ENCODE measurements at places on chromosomes 3 and 15. TPM values are rescaled to one million over a fixed set of nuclear protein-coding genes. Genes with fewer than 3 reads are reported as not detected.

ANKRD34C gene
- not detected for total RNA-seq

CCDC54 gene
- total RNA-seq, result not detected

TRANK1 gene
- total RNA-seq, result 7.1 TPM

DAZL gene
- total RNA-seq, result 5.3 TPM

INKA1 gene
- total RNA-seq, result 4.0 TPM

NLGN1 gene
- total RNA-seq, result 9.6 TPM

MST1R gene
- 3.7 TPM for total RNA-seq

ADIPOQ gene
- total RNA-seq, result not detected

ANKUB1 gene
- total RNA-seq, result not detected

ERICH6 gene
- total RNA-seq, result not detected

LRRIQ4 gene
- total RNA-seq, result not detected

COL6A5 gene
- 0.03 TPM for total RNA-seq

PFN2 gene
- 200 TPM for total RNA-seq

- DNase-seq, result no peak
Measured at GRCh38 chr3:75610773-75611172, 53.4 kb upstream of the FRG2C start.

- DNase-seq, result no peak
Measured at GRCh38 chr3:60046210-60046609, 996.4 kb upstream of the CFAP20DC start.

DNA sequence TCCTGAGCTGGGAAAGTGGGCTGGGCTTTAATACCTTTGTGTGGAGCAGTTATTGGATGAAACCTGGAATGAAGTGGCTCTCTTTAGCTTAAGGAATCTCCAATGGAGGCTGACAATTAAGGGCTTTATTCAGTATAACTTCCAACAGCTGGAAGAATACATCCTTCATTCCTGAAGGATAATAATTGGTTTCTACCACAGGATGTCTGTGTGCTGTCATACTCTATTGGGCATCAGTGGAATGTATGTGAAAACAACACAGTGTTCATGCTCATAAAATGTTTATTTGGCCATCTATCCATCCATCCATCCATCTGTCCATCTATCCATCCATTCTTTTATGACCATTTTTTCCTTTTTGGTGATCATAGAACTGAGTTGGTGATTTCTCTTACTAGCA, 220.7 kb upstream of the GAP43 start:
- no peak for DNase-seq

DNA sequence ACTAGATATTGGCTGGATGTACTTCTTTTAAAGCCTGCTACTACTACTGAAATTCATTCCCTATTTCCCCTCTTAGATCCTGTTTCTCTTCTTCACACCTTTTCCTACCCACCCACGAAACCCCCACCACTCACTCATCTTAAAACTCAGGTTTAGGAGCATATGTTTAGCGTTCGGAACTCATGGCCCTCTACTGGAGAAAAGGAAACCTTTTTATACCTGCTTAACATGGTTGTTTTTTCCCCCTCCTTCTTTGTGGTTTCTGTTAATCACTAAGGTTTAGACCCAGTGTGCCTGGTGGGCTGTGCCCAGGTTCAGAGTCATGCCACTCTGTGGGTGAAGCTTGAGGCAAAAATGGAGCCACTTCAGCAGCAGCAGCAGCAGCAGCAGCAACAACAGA, 2.6 kb downstream of the ARID3B start:
- DNase-seq, result peak; percentile 42

GRCh38 chr3:105385819-105386508, 19.3 kb downstream of the ALCAM start:
- no peak for DNase-seq

- DNase-seq, result no peak
Measured at GRCh38 chr3:181974198-181974597, 262.5 kb downstream of the SOX2 start.

DNA sequence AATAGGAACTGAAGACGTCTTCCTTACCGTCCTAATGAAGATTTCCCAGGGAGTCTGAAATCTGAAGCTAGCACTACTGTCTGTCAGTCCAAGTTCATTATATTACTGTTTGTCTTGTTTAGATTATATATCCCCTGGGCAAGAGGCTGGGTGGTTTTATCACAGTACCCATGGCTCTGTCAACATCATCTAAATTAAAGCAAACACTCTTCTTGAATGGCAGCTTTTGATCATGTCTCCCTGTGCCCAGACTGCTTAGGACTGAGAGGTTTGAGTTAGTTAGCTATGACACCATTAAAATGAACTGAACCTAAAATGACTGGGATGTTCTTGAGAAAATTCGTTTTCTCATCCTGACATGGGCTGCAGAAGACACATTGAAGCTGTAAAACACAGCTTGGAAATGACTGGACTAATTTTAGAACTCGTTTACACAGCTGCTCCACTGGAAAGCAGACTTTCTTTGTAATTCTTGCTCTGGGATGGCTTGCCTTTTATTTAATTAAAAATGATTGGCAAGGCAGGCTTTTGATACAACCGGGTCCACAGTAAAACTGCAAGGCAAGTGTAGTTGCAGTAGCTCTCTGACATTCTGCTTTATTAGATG, 243.5 kb downstream of the MFSD1 start:
- DNase-seq, result no peak

DNA sequence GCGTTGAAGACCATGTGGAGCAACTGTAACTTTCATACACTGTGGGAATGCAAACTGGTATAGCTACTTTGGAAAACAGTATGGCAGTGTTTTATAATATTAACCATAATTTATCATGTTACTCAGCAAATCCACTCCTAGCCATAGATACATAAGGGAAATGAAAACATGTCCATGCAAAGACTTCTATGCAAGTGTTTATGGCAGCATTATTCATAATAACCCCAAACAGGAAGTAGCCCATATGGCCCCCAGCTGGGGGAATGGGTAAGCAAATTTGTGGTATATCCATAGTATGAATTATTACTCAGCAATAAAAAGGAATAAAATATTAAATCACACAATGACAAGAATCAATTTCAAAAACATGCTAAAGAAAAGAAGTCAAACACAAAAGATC, 23.0 kb upstream of the GATA2 start:
- DNase-seq, result no peak

- no peak for DNase-seq
Measured at GRCh38 chr3:46670891-46671427, 22.5 kb downstream of the ALS2CL start.

DNA sequence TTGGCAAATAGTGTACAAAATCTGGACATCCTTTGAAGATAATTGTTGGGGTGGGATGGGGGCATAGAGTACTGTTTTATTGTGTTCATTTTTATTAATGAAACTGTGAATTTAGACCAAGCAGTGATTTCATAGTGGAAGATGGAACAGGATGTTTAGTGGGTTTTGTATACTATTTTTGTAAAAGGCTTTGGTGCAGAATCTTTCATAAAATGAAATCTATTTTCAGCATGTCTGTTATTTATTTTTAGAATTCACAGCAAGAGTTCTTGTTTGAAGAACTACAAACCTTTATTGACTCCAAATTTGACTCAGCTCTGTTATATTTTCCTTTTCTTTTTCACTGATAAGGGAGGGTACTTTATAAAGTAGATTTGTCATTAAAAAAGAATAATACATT, 145.4 kb downstream of the AKAP13 start:
- no peak for DNase-seq

DNA sequence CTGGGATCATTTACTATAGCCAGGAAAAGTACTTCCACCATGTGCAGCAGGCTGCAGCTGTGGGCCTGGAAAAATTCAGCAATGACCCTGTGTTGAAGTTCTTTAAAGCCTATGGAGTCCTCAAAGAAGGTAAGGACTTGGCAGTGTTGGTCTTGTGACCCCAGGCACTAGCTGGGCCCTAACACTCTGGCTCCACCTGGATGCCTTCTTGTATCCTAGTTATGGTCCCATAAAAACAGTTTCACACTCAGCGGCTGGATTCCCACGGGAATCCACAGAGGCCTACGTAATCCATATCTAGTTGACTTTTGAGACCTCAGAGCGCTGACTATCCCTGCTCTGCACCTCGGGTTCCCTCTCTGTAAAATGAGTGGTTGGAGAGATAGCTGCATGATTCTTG, 1.6 kb downstream of the TTC21A start:
- DNase-seq, result no peak

DNA sequence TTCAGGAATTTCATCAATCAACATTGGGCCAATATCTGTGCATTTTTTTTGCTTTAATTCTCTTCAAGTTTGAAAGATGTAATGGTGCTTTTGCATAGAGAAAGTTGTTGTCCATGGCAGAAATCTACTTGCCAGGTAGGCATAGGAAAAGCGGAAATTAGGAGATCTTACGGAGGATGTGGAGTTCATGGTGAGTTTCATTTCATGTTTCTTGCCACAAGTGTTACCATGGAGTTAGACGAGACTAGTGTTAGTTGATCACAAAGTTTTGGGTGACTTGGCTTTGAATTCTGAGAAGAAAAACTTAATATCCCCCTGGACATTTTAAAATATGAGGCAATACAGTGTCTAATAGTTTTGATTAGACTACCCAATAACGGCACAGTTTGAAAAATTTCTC, 1.0 kb upstream of the P2RY13 start:
- no peak for DNase-seq

GRCh38 chr3:37031096-37031682, 37.9 kb downstream of the MLH1 start:
- no peak for DNase-seq

- no peak for DNase-seq
Measured at GRCh38 chr3:106421909-106422308, 553.1 kb upstream of the CBLB start.

DNA sequence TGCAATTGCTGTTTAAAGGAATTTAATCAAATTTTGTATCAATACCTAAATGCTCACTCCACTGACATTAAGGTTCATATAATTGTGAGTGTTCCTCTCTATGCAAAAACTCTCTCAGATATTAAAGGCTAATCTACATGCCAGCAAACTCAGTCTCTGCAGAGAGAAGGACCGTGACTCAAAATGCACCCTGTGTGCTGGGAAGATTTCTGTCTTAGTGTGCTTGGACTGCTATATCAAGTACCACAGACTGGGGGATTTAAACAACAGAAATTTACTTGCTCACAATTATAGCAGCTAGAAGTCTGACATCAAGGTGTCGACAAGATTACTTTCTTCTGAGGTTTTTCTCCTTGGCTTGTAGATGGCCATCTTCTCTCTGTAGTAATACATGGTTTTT, 18.6 kb upstream of the PFN2 start:
- DNase-seq, result no peak

DNA sequence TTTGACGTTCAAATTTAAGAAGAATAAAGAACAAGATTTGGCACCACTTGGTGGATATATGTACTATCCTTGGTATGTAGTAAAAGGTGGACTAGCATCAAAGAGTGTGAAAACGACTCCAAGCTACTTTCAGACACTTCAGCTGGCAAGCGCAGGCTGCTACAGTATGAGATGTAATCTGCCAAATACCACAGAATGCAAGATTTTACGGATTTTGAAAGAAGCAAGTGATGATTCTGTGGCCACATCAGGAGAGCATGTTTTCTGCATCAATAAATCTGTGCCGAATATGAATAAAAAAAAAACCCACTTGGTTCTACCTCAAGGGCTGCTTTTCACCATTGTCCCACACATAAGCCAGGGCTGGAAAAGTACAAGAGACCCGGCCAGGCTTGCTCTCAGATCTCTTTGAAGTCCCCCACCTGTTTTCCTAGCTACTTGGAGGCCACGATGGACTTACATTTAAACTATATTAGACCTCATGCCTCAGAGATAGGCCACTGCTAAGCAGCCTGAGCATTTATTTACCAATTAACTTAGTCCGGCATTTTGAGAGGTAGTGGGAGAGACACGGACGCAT, 37.4 kb downstream of the MYO1E start:
- no peak for DNase-seq

- DNase-seq, result no peak
Measured at GRCh38 chr3:128176276-128176833, 23.1 kb downstream of the EEFSEC start.

DNA sequence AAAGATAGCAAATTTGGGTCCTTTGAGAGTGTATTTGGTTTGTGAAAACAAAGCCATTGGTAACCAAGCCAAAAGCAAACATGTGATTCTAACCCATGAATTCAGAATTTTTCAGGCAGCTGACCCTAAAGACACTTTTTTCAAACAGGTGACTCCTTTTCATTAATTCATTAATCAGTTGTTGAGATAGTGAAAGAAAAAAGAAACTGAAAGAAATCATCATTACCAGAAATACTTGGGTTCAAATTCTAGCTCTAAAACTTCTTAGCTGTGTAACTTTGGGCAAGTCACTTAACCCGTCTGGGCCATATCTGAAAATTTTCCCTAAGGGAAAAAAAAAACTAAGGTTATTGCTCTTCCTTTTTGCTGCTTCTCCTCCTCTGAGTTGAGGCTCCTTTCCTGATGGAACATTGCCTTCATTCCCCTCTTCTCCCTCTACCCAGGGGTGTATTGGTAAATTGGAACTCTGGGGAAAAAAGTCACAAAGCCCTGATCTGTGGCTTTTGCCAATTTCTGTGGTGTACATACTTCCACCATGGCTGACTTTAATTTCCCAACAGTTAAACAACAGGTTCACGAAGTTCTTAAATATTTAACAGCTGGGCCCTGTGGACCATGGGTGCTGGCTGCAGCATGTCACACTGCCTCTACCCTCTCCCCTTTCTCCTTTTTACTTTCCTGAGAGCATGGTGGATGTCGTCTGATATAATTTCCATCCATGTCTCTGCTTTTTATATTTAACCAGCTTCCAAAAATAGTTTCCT, 120.3 kb downstream of the ASB7 start:
- no peak for DNase-seq

- DNase-seq, result no peak
Measured at GRCh38 chr3:41224120-41224806, 25.0 kb downstream of the CTNNB1 start.
